ENCODE measurements at places on chromosomes 13 and 19.
A peak's percentile ranks its signal among the peaks of the same experiment; 100 is the strongest.

DNA sequence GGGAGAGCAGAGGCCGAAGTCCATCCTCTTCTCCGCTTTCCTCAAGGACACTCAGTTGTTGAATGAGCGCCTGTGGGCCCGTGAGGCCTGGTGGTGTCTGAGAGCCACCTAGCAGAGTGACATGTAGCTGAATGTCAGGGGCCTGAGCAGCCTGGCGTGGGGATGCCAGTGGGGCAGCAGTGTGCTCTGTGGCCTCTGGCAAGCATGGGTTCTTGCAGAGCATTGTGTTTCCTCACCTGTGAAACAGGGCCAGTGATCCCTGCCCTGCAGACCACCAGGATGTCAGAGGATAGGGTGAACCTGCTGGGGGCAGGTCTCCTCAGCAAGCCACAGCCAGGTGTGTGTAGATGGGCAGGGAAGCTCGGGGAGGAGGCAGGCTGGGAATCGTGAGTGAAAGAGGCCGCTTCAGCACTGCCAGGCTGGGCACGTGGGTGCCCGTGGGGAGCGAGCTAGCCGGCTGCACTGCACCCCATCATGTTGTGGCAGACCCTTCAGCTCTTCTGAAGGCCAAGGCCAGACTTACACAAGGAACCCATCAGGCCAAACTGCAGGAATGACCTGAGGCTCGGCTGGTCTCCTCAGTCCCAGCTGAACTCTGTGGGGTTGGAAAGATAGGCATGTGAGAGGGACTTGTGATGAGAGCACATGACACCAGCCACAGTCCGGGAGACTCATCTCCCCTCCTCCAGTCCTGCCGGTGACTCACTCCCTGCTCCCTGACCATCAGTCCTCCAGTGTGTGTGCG is 5.0 kb downstream of the PPP1R37 start:
- peak; percentile 65 for DNase-seq

- no peak for DNase-seq
Measured at GRCh38 chr13:81779876-81780275, 1439.0 kb upstream of the SPRY2 start.

DNA sequence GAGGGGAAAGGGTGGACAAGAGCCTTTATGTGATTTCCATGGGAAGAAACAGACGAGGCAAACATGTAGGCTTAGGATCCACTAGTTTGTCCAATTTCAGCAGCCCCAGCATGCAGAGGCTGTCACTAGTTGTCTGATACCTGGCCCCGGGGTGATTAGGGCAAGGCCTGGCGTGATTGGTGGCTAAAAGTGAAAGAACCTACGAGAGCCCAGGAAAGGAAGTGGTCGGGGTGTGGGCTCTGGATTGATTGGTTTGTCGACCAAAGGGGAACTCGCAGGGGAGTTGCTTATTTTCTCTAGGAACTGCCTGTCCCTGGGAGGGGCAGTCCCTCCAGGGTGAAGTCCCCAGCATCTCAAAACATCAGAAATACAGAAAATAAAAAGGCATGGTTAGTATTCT is 64.2 kb upstream of the UQCRFS1 start:
- DNase-seq = no peak

DNA sequence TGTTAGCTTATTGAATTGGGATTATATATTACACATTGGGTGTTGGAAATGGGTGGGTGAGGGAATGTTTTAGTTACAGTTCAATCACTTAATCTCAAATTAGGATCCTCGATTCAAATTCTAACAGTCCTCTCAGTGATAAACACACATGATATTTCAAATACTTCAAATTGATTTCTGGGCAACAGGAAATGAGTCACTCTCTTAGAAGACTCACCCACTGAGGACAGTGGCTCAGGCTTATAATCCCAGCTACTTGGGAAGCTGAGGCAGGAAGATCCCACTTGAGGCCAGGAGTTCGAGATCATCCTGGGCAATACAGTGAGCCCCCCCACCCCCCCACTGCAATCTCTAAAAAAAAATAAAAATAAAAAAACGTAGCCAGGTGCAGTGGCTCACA is 435.3 kb downstream of the KLF12 start:
- DNase-seq = no peak

- no peak for DNase-seq
Measured at GRCh38 chr19:43780706-43781525, at the start of gene KCNN4. Gene KCNN4 (minus strand): TSS chr19:43780973. CDS start chr19:43780861, 112 bp downstream.

- DNase-seq = no peak
Measured at GRCh38 chr13:66612983-66613382, 617.2 kb downstream of the PCDH9 start.

DNA sequence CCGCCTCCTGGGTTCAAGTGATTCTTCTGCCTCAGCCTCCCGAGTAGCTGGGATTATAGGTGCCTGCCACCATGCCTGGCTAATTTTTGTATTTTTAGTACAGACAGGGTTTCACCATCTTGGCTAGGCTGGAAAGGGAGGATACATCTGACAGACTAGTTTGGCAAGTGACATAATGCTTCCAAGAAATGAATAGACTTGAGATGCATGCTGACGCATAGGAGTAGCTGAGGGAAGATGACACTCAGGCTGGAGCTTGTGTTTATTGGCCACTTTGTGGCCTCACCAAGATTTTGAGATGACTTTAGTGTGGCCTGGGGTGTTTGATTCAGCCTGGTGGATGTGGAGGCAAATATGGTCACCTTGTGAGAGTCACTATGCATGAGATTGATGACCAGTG is 4.0 kb downstream of the ZNF586 start:
- no peak for DNase-seq

- DNase-seq = peak; percentile 46
Measured at GRCh38 chr19:16041299-16041990, 34.9 kb upstream of the TPM4 start.

GRCh38 chr19:58279925-58280316 is 1.2 kb downstream of the ZNF8 start:
- DNase-seq = no peak

- no peak for DNase-seq
Measured at GRCh38 chr13:111456452-111457230, 136.2 kb downstream of the TEX29 start.

DNA sequence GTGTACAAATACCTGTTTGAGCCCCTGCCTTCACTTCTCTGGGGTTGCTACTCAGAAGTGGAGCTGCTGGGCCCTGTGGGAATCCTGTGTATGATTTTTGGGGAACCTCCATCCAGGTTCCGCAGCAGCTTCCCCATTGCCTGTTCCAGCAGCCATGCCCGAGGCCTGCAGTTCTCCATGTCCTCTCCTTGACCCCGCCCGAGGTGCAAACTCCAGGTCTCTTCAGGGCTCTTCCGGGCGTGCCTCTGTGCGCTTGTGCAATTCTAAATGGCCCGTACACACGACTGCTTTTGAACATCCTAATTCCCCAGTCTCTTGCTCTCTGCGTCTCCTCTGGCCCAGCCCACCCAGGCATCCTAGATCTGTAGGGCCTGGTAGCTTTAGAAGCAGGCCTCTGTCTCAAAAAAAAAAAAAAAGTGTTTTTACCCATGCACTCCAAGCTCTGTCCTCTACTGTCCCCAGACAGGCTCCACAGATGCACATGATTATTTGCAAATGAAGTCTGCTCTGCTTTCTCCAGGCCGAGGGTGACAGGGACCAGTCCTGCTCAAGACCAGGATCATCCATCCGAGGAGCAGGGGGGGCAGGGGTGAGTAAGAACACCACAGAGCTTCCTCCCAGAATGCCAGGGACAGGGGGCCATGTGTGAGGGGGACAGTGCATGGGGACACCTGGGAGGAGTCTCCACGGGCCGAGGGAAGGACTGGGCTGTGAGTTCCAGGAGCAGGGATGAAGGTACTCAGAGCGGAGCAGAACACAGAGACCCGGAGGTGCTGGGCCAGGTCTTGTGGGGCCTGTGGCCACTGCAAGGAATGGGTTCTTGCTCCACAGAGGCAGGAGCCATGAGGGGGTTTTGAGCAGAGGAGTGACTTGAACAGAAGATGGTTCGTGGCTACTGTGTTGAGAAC is 51.7 kb downstream of the SLC7A9 start:
- DNase-seq = no peak

- no peak for DNase-seq
Measured at GRCh38 chr19:35883882-35884281, 15.5 kb downstream of the APLP1 start.

DNA sequence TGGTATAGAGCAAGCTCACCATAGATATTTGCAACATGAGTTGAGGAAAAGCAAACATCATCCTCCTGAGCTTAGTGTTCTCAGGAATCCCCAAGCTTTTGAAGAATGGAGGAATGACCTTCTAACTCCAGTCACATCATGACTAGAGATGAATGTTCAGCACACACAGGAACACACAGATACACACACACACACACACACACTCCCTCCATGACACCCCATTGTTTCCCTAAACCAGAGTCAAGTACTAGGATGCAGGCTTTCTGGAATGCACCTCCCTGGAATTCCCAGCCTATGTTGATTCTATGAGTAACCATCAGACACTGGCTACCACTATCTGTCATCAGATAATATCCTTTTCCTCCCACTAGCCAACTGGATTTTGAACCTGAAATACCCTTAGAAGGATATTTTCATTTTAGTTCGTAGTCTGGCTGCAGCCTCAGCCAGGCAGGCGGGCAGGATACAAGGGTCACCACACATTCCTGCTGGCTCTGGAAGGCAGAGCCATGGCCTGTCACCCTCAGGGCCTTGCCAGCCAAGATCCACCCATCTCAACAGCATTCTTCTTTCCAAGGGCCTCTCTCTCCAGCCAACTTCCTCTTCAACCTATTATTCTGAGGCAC is 162.4 kb downstream of the FOXO1 start:
- DNase-seq = no peak

GRCh38 chr13:31208559-31209122 is 8.9 kb downstream of the B3GLCT start:
- no peak for DNase-seq

- no peak for DNase-seq
Measured at GRCh38 chr19:39696387-39696786, 7.9 kb upstream of the LGALS14 start.

GRCh38 chr19:613732-614567 is 19.4 kb downstream of the POLRMT start:
- DNase-seq = no peak

DNA sequence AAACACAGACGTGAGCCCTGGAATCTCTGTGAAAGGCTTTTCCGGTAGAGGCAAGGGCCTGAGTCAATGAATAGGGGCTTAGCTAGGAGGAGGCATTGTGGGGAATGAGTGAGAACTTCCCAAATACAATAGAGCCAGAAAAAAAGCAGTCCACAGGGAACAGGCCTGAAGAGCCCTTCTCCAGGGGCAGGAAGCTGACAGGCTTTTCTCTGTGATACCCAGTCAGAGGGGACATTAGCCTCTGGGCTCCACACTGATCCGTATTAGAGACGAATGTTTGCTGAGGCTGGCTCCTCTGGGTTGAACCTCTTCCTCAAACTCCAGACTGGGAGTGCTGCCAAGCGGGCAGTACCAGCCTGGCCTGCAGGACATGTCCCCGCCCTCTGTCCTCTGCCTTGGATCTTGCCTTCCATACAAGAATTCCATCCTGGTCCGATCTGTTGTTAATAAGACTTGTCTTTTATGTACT is 2.3 kb downstream of the DHRS12 start:
- DNase-seq = no peak

DNA sequence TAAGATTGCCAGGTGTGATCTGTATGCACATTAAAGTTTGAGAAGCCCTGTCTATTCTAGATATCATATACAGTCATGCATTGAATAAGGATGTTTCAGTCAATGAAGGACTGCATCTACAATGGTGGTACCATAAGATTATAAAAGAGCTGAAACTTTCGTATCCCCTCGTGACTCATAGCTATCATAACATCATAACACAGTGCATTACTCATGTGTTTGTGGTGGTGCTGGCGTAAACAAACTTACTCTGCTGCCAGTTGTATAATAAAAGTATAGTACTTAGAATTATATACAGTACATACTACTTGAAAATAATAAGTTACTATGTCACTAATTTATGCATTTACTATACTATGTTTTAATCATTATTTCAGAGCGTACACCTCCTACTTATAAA is 489.3 kb downstream of the GPC6 start:
- no peak for DNase-seq

DNA sequence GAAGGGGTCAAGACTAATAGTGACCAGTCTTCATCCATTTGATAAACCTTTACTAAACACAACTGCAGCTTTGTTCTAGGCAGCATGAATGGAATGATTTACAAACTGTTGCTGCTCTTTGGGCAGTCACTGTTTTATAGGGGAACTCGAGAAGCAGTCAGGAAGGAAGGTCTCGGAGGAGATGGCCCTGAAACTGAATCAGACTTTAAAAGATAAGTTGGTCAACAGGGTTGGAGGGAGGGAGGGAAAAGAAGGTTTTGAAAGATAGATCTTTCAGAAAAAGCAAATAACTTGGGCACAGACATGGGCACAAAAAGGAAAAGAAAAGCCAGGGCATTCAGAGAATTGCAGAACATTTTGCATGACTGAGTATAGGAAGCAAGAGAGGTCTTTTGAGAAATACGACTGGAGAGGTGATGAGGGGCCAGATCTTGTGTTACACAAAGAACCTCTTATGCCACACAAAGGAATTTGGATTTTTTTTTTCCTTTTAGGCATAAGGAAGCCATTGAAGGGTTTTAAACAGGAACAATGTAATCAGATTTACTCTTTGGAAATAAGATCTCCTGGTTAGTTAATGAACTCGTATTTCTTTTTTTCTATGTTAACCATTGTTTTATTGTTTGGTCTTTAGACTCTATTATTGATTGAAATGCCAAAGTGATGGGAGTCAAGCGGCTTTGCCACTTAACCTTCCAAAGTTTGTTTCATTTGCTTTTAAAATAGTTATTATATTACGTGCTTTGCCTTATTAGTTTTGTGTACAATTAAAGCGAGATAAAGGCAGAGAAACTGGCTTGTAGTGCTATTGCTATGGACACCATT is 37.5 kb upstream of the SACS start:
- no peak for DNase-seq

DNA sequence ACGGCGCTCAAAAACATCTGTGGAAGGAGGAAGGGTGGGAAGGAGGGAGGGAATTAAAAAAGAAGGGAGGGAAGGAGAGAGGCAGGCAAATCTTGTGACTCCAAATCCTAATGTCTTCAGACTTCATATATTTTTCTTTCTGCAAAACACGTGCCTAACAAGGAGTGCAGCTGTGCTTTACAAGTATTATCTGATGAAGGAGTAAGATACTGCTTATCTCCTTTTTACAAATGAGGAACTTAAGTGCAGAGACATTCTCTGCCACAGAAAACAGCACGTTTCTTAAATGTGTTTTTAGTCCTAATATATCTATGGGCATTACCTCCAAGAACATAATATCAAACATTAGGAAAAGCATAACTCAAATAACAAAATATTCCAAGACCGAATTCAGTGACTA is 6.5 kb downstream of the FLT3 start:
- no peak for DNase-seq

DNA sequence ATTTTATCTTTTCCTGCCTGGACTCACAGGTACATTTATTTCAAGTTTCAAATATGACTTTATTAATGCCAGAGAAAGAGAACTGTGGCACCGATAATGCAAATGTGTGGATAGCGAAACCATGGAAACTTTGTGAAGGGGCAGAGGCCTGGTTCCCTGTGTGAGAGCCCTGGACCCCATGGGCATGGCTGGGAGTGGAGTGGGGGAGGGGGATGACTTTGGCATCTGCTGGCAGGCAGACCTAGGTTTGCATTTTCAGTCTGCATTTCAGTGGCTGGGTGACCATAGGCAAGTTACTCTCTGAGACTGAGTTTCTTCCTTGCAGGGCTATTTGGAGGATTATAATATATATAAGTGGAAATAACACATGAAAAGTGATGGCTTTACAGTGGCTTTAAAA is 163.8 kb upstream of the TMTC4 start:
- DNase-seq = no peak

- DNase-seq = no peak
Measured at GRCh38 chr19:23787106-23787505, 28.4 kb upstream of the ZNF681 start.

- no peak for DNase-seq
Measured at GRCh38 chr13:75390229-75390628, 91.7 kb downstream of the TBC1D4 start.
